ENCODE measurements at places on chromosomes 5 and 9.
A peak's percentile ranks its signal among the peaks of the same experiment; 100 is the strongest.

- DNase-seq, result no peak
These were observed 68.5 kb downstream of the SLC24A2 start for GRCh38 chr9:19720377-19720776.

DNA sequence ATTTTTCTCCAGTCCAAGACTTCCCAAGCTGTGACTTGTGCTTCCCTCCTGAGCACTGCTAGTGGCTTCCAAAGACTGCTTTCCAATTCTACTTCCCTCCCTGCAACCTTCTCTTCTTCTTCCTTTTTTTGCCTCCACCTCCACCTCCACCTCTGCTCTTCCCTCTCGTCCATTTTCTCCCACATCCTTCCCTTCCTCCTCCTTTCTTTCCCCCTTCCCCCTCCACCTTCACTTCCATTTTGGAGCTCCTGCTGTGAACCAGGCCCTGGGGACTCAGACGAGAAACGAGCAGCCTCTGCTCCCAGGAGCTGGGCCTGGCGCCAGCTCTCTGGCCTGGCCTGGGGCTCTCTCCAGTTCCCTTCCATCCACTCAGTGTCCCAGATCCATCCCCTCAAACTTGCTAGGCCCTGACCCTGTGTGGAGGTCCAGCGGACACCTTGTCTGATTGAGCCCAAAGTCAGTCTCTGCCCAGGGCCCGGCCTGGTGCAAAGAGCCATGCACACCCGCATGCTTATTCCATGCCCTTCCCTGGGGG lies 5.6 kb downstream of the GADD45G start:
- no peak for DNase-seq

- DNase-seq, result no peak
These were observed 758 bp upstream of the PDCD1LG2 start for GRCh38 chr9:5509573-5509972.

DNA sequence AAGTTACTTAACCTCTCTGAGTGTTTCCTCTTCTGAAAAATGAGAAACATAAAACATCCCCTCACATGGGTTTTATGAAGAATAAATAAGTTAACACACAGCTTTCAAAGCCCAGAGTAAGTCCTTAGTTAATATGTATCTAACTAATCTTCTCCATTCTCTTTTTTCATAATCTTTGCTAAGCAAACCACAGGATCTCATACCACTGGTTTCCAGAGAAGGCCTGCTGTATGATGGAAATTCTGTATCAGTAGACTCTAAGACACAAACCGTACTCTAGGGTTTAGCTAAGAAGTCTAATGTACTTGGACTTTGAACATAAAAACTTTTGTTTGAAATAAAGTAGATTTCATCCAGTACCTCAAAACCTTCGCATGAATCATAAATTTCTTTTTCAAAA lies 307.9 kb downstream of the SPOCK1 start:
- no peak for DNase-seq

DNA sequence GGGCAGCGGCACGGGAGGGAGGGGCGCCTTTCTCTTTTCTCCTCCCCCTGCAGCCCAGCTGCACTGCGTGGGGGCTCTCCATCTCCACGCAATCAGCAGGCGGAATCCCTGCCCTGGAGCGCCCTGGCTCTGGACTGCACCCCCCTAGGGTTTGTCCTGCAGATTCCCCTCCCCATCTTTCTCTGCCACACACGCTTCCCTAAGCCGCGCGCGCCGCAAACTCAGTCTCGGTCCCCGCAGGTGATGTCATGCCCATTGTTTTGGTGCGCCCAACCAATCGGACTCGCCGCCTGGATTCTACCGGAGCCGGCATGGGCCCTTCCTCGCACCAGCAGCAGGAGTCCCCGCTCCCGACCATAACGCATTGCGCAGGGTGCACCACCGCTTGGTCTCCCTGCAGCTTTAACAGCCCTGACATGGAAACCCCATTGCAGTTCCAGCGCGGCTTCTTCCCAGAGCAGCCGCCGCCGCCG lies at the start of gene KCNN2:
TSS of gene KCNN2 (plus strand) at position 347 of the 473 bp plus-strand sequence. CDS start at position 417, 70 bp downstream.
- DNase-seq, result no peak

GRCh38 chr5:147711019-147711418 lies 71.5 kb downstream of the JAKMIP2 start:
- no peak for DNase-seq

DNA sequence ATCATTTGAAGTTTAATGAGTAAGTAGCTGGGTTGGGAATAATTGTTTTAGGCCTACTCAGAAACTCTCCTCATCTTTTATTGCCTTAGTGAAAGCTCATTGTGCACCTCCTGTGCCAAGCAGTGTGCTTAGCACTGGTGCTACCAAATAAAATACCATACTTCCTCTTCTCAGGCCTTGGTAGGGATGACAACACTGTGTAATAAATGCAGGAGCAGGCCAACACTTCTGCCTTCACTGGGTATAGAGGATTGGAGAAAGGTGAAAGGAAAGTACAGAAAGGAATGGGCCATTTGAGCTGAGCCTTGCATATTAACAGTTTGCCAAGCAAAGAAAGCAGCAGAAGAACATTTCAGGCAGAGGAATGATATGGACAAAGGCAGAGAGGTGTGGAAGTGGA lies 285.7 kb downstream of the NR3C1 start:
- no peak for DNase-seq

DNA sequence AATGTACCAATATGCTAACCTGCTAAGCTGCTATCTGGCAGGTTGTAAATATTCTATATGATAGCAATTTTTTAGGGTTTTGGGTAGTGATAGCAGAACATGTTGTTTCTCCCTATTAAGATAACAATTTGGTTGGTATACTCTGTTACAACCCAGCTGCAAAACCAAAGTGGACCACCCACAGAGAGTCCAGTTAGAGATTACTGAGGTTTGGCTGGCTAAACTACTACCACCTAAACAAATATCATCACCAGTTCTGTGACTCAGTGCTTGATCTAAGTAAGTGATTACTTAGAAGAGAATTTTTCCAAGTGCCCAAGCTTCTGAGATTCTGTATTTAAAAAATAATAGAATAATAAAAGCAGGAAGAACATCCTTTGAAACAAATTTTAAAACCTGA lies 72.3 kb downstream of the XRCC4 start:
- DNase-seq, result no peak

DNA sequence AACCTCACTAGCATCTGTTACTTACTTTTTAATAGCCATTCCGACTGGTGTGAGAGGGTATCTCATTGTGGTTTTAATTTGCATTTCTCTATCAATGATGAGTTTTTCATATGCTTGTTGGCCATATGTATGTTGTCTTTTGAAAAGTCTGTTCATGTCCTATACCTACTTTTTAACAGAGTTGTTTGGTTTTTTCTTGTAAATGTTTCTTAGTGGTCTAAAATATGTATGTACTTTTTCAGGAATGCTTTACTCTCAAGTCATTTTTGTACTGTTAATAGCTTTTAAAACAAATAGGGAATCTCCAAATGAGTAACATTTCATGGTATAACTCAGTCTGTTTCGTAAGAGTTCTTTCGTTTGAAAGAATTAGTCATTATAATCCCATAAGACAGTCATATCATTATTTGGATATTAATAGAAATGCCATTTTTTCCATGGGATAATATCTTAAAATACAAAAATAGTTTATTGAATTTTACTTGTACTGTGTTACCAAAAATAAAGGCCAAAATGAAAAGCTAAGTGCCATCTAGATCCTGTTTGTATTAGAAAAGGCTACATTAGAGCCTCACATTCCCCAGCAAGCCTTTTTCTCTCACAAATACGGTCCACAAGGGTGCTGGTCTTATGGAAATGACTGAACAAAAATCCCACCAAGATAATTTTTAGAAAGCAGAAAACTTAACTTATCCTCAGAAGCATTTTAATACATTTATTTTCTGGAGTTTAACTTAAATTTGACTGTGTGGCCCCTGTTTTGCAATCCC lies 247.7 kb downstream of the PJA2 start:
- DNase-seq, result no peak

DNA sequence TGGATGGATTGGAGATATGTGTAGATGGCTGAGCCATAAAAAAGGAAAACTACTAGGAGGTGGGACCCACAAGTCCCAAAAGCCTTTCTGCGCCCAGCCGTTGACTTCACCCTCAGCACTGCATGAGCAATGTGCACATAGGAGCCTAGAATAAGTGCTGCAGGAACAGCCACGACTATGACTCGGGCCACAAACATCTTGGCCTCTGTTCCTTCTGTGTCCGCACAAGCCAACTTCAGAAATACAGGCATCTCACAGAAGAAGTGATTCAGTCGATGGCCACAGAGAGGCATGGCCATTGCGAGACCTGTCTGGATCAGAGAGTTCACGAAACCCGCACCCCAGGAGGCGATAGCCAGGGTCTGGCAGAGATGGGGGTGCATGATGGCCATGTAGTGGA lies 587 bp downstream of the OR2Y1 start:
- no peak for DNase-seq

DNA sequence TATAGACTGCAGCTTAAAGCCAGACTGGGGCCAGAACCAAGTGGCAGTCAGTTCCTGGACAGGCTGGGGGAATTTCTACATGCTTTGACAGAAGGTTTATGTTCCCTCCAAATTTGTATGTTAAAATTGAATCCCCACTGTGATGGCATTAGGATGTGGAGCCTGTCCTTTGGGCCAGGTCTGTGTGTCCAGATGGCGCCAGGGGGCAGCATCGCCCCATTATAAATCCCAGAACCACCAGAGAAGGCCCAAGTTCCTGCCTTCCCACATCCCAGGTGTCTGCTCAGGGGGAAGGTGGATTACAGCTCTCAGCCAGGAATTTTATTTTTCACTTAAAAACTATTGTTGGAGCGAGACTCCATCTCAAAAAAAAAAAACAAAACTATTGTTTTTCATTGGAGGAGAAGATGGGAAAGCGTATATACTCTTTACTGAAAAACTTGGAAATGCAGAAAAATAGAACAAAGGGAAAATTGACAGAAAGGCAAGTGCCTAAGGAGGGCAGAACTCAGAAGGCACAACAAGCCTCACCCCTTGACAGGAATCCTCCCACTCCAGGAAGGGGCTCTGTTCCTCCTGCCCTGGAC lies 5.0 kb downstream of the IL3 start:
- no peak for DNase-seq

GRCh38 chr5:61332358-61332749 lies 296 bp downstream of the ZSWIM6 start:
- peak; percentile 49 for DNase-seq

DNA sequence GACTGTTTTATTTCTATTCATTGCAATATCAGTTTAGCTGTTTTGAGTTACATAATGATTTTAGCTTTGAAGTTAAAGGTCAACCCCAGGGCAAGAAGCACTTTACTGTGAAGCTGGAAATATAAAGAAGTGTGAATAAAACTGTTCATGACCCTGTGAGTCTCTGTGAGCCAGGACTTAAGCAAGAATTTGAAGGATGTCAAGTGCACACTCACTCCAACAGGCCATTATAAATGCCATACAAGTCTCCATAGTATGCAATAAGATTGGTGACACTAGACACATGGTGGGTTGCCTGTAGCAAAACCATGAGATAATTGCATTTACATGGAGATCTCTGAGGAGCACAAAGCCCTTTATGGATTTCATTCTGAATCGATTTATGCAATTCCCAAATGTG lies 318.7 kb upstream of the ITGA1 start:
- DNase-seq, result no peak

- DNase-seq, result no peak
These were observed 16.2 kb upstream of the SLC6A3 start for GRCh38 chr5:1461396-1461795.

DNA sequence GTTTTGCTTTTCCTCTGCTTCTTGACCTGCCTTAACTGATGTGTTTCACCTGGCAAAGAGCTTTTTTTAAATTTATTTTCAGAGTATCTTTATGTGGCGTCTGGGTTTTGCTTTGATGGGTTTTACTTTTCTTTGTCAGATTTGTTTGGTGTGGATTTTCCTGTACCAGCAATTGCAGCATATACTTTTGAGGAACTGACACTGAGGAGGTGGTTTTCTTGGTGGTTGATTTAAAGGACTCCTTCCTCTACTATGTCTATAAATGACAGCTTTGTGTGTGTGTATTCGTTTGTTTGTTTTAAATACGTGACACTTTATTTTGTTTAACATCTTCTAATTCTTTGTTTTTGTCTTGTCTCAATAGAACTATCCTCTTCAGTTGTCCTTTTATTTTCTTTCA lies 1071.9 kb upstream of the ARRDC3 start:
- no peak for DNase-seq

- no peak for DNase-seq
These were observed 505.6 kb downstream of the MAN2A1 start for GRCh38 chr5:110195288-110195687.

GRCh38 chr9:21266733-21267484 lies 27.1 kb upstream of the IFNA14 start:
- no peak for DNase-seq

GRCh38 chr5:151750121-151750520 lies 8.3 kb downstream of the ATOX1 start:
- DNase-seq, result no peak

GRCh38 chr9:86349271-86349670 lies 4.9 kb downstream of the TUT7 start:
- DNase-seq, result no peak

- DNase-seq, result no peak
These were observed 63.8 kb downstream of the TMEM252 start for GRCh38 chr9:68476847-68477246.

GRCh38 chr9:13165956-13166355 lies 113.5 kb downstream of the MPDZ start:
- DNase-seq, result no peak

GRCh38 chr9:129352146-129352865 lies 174.2 kb upstream of the IER5L start:
- no peak for DNase-seq

DNA sequence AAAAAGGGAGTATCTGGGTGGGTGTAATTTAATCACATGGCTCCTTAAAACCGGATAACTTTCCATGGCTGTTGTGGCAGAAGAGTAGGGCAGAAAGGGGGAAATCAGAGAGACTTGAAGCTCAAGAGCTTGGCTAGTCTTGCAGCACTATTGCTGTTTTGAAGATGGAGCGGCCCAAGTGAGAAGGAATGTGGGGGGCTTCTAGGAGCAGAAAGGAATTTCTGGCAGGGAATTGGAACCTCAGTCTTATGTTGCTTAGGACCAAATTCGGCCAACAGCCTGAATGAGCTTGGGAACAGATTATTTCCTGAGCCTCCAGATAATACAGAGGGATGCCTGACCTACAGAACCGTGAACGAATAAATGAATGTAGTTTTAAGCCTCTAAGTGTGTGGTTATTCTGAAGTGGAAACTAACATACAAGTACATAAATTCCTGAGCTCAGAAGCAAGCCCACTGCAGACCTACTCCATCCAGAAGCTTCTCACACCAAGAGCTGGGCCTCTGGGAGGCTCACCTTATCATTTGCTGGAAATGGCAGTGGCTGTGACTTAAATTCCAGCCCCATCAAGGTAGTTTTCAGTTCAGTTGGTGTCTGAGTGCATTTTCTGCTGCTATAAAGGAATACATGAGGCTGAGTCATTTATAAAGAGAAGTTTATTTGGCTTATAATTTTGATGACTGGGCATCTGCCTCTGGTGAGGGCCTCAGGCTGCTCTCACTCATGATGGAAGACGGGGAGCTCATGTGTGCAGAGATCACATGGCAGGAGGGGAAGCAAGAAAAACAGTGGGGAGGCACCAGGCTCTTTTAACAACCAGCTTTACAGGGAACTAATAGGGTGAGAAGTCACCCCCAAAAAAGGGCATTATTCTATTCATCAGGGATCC lies 15.3 kb upstream of the TMEM174 start:
- no peak for DNase-seq

Data from NK-92 treated with Interleukin-12 subunit alpha and Interleukin-12 subunit beta, amount 100 ng/mL, for 24 hours (cell line).